Activated CD8-positive, alpha-beta memory T cell treated with anti-CD3 and anti-CD28 coated beads for 4 hours (primary cell): ENCODE measurements at places on chromosomes 16 and 17.

DNA sequence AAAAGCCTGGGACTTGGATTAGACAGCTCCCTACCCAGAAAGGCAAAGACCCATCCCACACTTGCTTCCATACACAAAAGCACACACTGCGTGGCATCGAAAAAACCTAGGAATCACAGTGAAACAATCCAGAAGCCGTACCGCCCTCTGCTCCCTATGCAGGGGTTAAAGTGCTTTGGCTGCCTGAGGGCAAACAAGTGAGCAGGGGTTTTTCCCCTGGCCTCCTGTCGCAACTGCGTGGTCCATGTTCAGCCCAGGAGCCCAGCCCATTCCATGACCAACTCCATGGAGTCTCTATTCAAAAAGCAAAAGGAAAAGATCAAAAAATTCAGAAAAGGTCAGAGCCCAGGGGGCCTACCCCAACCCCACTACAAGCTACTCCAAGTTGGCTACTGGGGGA lies 3.6 kb upstream of the GSDMB start:
- no peak for DNase-seq

- no peak for DNase-seq
These were observed 13.2 kb downstream of the UTP4 start for GRCh38 chr16:69145658-69146057.

DNA sequence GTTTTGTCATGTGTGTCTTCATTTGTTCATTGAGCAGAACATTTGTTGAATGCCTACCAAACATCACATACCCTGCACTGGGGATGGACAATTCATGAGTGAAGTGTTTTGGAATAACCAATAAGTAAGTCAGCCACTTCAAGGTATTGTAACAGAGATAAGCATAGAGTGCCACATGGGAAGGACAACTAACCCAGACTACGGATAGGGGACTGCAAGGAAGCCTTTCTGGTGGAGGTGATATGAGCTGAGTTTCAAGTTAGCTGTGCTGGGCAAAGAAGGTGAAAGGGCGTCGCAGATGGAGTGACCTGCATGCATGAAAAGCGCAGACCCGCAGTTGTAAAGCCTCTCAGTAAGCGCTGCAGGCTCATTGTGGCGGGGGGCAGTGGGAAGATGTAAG lies 78.8 kb downstream of the TNRC6C start:
- DNase-seq = no peak

DNA sequence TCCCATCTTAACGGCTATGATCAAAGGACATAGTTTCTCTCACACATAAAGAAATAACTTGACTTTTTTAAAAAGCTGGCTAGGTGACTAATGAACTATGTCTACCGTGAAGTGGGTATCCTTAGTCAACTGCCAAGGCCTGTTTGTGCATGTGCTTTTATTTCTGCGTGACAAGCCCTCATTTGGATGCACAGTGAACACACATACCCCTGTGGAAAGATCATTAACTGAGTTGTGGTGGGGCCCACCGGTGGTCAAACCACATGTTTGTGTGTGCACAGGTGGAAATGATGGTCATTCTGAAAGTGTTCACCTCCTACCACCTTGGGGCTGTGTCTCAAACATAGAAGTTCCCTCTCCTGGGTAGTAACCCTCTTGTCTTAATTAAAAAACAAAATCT lies 256.1 kb upstream of the SALL1 start:
- no peak for DNase-seq

- no peak for DNase-seq
These were observed 145.5 kb upstream of the SOX9 start for GRCh38 chr17:71975331-71975801.

- DNase-seq = no peak
These were observed 7.8 kb downstream of the GAA start for GRCh38 chr17:80109066-80109660.

DNA sequence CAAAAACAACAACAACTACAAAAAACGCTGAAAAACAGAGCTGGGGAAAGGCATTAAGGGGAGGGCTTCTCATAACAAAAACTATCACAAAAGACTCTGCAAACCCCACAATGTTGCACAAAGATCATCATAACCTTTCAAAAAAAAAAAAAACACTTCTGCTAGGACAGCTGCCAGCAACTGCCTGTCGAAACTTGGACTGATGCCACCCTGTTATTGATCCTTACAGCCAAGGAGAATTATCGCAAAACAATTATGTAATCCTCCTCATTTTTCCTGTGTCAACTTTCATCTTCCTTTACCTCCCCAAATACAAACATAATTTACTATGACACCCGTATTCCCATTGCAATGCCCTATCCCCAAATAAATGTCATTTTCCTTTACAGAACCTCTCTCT lies 9.3 kb downstream of the CCDC40 start:
- DNase-seq = no peak

GRCh38 chr16:6153901-6154300 lies 1056.3 kb upstream of the EEF2KMT start:
- DNase-seq = no peak

- DNase-seq = no peak
These were observed 274.0 kb downstream of the PHKB start for GRCh38 chr16:47734987-47735594.

GRCh38 chr17:2797637-2798036 lies 1.4 kb downstream of the RAP1GAP2 start:
- no peak for DNase-seq
